ENCODE measurements at places on chromosomes 3 and 15. TPM values are rescaled to one million over a fixed set of nuclear protein-coding genes. Genes with fewer than 3 reads are reported as not detected.

- no peaks in the 10 kb centered on the region for H3K4me1 ChIP-seq
- H3K27ac ChIP-seq, result no peak overlapping the region
- DNase-seq, result no peak
- H3K36me3 ChIP-seq, result no peaks in the 10 kb centered on the region
- peaks cover 10% of the 10 kb centered on the region for H3K27me3 ChIP-seq
- no peak overlapping the region for H3K4me3 ChIP-seq
These were observed 20.0 kb downstream of the TAFA4 start for GRCh38 chr3:68912376-68912775.

DNA sequence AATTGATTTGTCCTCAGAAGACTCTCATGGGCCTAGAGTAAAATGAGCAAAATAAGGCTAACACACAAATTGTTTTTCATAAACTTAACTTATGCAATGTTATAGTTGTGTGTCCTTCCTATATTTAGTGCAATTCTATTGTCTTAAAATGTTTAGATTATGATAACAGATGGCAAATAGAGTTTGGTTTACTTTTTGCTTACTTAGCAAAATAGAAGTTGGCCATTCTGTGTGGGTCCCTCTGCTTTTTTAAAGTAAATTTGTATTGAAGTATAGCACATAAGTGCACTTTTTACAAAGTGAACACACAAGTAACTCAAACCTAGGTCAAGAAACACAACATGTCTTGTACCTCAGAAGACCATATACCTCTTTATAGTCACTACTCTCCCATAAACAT lies 150.6 kb upstream of the RARB start:
- H3K36me3 ChIP-seq, result no peaks in the 10 kb centered on the region
- no peak for DNase-seq
- no peaks in the 10 kb centered on the region for H3K27me3 ChIP-seq
- H3K27ac ChIP-seq, result no peak overlapping the region
- no peaks in the 10 kb centered on the region for H3K4me1 ChIP-seq

DNA sequence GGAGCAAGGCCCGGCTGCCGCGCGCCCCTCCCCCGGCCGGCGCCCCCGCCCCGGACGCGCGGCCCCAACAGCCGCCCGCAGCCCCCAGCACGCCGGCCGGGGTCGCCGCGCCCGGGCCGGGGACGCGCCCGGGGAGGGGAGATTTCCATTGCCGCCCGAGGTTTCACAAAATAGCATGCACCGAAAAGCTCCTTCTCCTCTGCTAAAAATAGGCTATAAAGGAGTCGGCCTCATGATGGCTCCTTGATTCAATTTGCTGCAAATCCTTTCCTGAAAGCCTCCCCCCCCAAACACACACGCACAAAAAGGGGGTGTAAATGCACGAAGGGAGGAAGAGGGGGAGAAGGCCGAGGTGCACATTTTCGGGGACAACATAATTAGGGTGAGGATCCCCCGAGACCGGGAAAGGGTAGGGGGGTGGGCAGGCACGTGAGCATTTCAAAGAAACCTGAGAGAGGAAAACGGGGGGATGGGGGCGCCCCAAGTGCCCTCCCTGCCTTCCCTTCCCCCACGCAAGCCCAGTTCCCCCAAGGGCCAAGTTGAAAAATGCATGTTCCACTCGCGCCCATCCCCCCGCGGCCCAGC lies 734 bp downstream of the TBL1XR1 start:
- no peaks in the 10 kb centered on the region for H3K27me3 ChIP-seq
- peaks cover 66% of the 10 kb centered on the region for H3K4me1 ChIP-seq
- peak overlapping the region; percentile 98 for H3K4me3 ChIP-seq
- H3K36me3 ChIP-seq, result no peaks in the 10 kb centered on the region
- DNase-seq, result peak; percentile 76

GRCh38 chr3:149662240-149662887 lies 4.5 kb upstream of the WWTR1 start:
- H3K36me3 ChIP-seq, result no peaks in the 10 kb centered on the region
- H3K4me3 ChIP-seq, result no peak overlapping the region
- H3K27me3 ChIP-seq, result peaks cover 8% of the 10 kb centered on the region
- DNase-seq, result no peak

- no peak for DNase-seq
- H3K36me3 ChIP-seq, result no peaks in the 10 kb centered on the region
- peaks cover 1% of the 10 kb centered on the region for H3K27me3 ChIP-seq
- H3K4me3 ChIP-seq, result no peak overlapping the region
- no peak overlapping the region for H3K27ac ChIP-seq
These were observed 123.6 kb upstream of the PFN2 start for GRCh38 chr3:150094150-150094933.

GRCh38 chr3:48400824-48401433 lies 28.9 kb downstream of the FBXW12 start:
- H3K36me3 ChIP-seq, result no peaks in the 10 kb centered on the region
- H3K4me1 ChIP-seq, result no peaks in the 10 kb centered on the region
- peak; percentile 72 for DNase-seq
- H3K27ac ChIP-seq, result no peak overlapping the region

The EPHA3 gene
- not detected for polyA plus RNA-seq

DNA sequence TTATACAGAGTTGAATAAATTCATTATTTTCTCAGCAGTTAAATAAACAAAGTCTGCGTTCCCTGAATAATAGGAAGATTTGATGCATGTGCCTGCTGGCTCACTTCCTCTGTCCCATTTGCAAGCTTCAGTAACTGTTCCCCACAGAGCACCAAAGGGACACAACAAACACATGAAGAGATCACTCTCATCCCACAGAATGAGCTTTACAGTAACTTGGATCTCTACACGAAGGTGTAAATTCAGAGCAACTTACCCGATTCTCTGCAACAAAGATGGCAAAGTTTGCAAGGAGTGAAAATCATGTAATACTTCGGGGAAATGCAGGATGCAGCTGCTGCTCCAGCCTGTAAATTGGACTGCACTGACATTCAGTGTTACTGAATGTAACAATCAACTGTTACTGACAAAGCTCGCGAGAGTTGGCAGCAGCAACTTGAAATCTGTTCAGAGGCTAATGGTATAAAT lies at the start of gene BCHE:
Gene BCHE (minus strand): TSS at position 366 of the 468 bp plus-strand sequence. CDS start 6,390 bp downstream, outside the sequence.
- no peak for DNase-seq
- no peak within 1 kb of the TSS for H3K27ac ChIP-seq
- no peaks in the 10 kb centered on the region for H3K4me1 ChIP-seq
- H3K27me3 ChIP-seq, result no peaks in the 10 kb centered on the region
- no peak within 1 kb of the TSS for H3K4me3 ChIP-seq
- no peaks in the 10 kb centered on the region for H3K36me3 ChIP-seq

GRCh38 chr3:136136454-136136853 lies 59.7 kb downstream of the MSL2 start:
- no peak for DNase-seq
- H3K4me3 ChIP-seq, result no peak overlapping the region
- H3K27me3 ChIP-seq, result no peaks in the 10 kb centered on the region

GRCh38 chr3:39107388-39108199 lies at the start of the genes GORASP1 and TTC21A:
Gene GORASP1, minus strand, starts transcription at chr3:39107627. Its CDS starts 86 bp downstream, at chr3:39107541.
Gene TTC21A, plus strand, starts transcription at chr3:39107680. Its CDS starts 158 bp downstream, at chr3:39107838.
- H3K27me3 ChIP-seq, result no peaks in the 10 kb centered on the region
- H3K27ac ChIP-seq, result peak within 1 kb of the TSS; percentile 55
- peak within 1 kb of the TSS; percentile 79 for H3K4me3 ChIP-seq

All from CD4-positive, CD25-positive, alpha-beta regulatory T cell (primary cell).